Bladder microvascular endothelial cell (primary cell): ENCODE measurements at places on chromosomes 4 and X. TPM values are rescaled to one million over a fixed set of nuclear protein-coding genes. Genes with fewer than 3 reads are reported as not detected.

Gene APELA
- total RNA-seq, result not detected in 2 replicates

Gene ASB11
- total RNA-seq, result not detected in 2 replicates

Gene TLR1
- 0.97 and 1.7 TPM in 2 replicates for total RNA-seq

Gene SH3TC1
- total RNA-seq, result 140 and 156 TPM in 2 replicates
